NCI-H510A (cell line): ENCODE measurements at places on chromosomes 2 and 18.

GRCh38 chr2:165902934-165903333 is 50.6 kb downstream of the TTC21B start:
- no peak for DNase-seq

- peak; percentile 72 for DNase-seq
Observed at GRCh38 chr2:218398437-218399390, 954 bp upstream of the CTDSP1 start.

GRCh38 chr2:218244665-218245064 is 16.1 kb upstream of the GPBAR1 start:
- no peak for DNase-seq

GRCh38 chr2:9773903-9774239 is 69.4 kb upstream of the TAF1B start:
- DNase-seq = no peak

DNA sequence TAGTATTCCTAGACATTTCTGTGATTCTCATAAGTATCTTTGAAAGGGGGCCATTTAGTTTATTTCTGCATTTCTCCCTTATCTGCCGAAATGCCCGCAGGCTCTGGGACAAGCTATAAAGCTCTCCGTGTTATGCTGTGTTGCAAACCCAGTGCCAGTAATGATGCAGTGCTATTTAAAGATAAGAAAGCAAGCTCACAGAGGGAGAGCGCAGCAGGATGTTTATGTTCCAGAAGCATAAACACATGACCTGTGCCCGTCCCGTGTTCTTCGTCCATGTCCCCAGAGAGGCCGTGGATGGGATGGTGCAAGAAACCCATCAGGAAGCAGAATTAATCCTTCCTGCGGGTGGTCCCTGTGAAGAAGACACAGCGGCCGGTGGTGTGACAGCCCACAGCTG is 99.4 kb downstream of the NEDD4L start:
- DNase-seq = no peak

DNA sequence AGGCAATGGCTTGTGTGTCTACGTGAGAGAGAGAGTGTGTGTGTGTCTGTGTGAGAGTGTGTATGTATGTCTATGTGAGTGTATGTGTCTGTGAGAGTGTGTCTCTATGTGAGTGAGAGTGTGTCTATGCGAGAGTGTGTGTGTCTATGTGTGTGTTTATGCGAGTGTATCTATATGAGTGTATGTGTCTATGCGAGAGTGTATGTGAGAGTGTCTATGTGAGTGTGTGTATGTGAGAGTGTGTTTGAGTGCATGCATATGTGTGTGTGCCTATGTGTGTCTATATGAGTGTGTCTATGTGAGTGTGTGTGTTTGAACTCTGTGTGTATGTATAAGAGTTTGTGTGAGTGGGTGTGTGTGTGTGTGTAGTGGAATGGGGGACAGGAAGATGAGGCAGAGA is 9.8 kb upstream of the GNLY start:
- DNase-seq = no peak

DNA sequence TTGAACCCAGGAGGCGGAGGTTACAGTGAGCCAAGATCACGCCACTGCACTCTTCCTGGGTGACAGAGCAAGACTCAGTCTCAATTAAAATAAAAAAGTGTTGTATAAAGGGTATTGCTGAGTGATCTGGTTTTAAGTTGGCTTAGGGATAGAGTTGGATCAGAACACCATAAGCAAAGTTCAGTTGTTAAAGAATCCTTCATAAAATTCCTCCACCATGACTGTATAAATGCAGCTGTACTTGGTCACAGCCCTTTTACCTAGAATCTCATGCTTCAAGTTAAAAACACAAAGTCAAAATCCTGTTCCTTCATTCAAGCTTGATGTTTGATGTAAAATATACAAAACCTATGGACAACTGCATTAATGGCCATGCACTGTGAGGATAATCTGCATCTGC is 33.4 kb upstream of the PNO1 start:
- no peak for DNase-seq

GRCh38 chr2:118678985-118679384 is 168.5 kb downstream of the EN1 start:
- DNase-seq = no peak

GRCh38 chr18:36012891-36013290 is 40.4 kb downstream of the RMP24 start:
- no peak for DNase-seq

GRCh38 chr2:183253441-183254130 is 129.3 kb downstream of the NUP35 start:
- DNase-seq = no peak

DNA sequence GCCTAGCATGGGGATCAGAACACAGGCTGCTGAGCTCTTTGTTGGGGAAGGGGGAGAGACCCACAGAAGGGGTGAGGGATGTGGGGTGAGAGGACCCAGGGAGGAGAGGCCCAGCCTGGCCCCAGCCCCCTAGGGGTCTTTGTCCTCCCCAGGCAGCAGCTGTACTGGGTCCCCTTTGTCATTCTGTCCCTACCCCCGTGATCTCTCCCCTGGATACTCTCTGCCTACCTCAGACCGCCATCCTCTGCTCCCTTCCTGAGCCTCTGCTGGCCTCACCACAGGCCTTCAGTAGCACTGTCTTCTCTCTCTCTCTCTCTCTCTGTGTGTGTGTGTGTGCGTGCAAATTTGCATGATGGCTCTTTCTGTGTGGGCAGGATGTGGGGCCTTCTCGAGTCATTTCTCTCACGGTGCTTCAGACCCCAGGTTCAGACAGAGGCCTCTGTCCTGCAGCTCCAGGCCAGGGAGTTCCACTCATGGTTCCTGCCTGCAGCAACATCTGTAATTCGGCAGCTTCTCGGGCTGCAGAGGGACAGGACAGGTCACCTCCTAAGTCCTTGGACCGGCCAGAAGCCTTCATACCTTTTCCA is 1.4 kb downstream of the PSD4 start:
- DNase-seq = no peak
